Ovary (tissue), 10 donors: ENCODE measurements at places on chromosomes 11 and 22. TPM values are rescaled to one million over a fixed set of nuclear protein-coding genes. Genes with fewer than 3 reads are reported as not detected.

DNA sequence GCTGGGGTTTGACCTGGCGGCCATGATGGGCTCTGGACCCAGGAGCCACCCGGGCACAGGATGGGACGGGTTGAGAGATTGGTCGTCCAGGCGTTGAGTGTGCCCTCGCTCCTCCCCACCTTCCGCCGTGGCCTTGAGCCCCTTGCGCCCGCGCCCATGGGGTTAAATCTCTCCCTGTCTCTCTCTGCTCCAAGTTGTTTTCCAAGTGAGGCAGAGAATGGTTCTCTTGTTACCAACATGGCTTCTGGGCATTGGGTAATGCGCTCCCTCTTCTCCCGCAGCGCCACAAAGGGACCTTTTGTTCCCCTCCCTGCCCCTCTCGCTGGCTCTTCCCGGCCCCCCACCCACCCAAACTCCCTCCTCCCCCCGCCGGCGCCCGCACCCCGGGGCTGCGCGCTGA is 18.8 kb upstream of the PICK1 start:
- H3K27ac ChIP-seq, result no peak overlapping the region
- no peak overlapping the region for H3K4me3 ChIP-seq
- no peak for DNase-seq
- H3K27me3 ChIP-seq, result no peaks in the 10 kb centered on the region

DNA sequence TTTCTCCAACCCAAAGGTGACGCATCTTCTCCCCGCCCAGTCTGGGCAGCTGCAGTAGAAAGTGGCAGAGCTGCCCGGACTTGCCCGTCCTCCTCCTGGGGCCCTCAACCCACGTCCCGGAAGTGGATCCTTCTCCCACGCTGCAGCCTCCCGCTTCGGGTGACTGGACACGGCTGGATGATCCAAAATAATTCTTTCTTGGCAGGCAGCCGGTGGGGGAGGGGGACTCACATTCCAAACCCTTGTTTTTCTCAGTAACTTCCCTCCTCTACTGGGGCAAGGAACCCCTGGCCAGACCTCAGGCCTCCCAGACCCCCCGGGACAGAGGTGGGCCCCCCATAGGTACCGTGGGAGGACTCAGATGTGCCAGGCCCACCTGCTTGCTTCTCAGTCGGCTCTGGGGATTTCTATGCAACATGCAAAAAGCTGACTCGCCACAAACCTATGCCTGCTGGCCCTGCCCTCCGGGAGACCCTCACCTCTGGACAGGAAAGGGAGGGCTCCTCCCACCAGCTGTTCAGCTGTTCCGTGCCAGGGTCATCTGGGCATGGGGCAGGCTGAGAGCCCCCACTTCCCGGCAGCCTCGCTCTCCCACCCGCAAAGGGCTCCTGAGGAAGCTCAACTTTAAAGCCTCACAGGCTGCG is 1.4 kb downstream of the PLXNB2 start:
- peak; percentile 91 for DNase-seq
- peak overlapping the region; percentile 76 for H3K4me3 ChIP-seq
- no peaks in the 10 kb centered on the region for H3K27me3 ChIP-seq
- peak overlapping the region; percentile 91 for H3K27ac ChIP-seq
- no peaks in the 10 kb centered on the region for H3K36me3 ChIP-seq

The RTN4RL2 gene
- total RNA-seq, result 0.87 TPM

DNA sequence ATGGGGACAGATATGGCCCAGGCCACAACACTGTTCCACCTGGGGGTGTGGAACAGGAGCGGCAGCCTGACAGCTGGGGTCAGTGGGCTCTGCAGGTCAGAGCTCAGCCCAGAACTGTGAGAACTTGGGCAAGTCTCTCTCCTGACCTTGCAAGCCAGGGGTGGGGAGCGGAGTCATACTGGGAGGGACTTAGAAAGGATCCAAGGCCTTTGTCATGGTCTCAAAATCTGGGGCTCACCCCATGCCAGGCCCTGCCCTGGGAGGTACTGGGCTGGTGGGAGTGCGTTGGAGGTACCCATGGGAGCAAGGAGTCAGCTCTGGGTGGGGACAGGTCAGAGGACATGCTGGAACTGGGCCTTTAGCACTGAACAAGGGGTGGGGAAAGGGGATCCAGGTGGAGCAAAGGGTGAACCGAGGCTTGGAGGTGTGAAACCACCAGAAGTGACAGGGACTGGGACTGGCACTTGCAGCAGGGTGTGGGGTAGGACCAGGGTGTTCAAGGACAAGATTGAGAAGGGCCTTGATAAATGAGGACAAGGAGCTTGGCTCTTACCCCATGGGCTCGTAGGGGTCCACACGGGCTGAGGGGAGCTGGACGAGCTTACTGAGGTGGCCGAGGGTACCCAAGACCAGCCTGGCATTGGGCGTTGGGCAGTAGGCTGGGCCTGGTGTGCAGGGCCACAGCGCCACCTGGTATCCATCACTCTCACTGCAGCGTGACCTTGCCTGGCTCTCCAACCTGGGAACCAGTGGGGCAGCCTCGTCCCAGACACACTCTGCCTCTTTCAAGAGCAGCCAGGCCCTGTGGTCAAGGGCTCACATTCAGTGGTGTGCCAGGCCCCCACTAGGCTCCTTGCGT is 7.4 kb upstream of the PMM1 start:
- H3K4me3 ChIP-seq, result no peak overlapping the region
- peak overlapping the region; percentile 62 for H3K27ac ChIP-seq
- H3K4me1 ChIP-seq, result peaks cover 18% of the 10 kb centered on the region
- peak; percentile 69 for DNase-seq

DNA sequence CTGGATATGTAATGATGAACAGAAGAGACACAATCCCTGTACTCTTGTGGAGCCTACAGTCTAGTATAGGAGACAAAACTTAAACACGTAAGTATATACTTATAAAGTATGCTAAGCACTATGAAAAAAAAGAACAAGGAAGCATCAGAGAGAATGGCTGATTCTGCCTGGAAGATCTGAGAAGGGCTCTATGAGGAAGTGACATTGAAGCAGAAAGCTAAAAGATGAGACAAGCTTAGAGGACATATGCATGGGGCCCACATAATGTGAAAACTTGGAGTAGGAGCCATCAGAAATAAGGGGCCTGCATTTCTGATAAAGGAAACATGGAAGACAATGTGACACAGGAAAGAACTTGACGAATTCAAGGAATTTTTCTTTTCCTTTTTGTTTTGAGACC is 16.6 kb downstream of the SAA1 start:
- DNase-seq, result no peak
- H3K27me3 ChIP-seq, result no peaks in the 10 kb centered on the region
- H3K36me3 ChIP-seq, result no peaks in the 10 kb centered on the region

DNA sequence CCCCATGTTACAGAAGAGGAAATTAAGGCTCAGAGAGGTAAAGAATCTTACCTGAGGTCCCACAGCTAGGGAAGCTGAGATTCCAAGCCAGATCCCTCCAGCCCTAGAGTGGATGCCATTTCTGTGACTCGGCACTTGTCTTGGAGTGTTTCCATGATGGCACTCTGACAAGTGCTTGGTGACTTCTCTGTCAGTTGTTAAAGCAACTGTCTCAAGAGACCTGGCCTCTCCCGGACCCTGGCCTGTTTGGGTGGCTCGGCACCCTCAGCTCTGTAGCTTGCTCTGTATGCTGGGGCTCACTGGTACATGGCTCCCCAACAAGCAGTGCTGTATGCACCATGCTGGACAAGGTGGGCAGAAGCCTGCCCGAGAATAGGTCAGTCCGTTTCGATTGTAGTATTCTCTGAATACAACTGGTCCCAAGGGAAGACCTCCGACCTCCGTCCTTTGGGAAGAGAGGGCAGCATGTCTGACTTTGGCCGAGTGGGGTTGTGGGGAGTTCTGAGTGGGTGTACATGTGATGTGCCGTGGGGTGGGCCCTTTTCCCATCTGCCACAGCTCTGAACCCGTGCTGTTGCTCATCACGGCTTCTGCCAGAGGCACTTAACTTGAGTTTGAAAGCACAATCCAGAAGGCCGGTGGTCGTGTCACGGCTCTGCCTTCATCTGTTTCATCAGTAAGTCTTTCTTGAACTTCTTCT is 12.4 kb downstream of the ACO2 start:
- no peak overlapping the region for H3K4me3 ChIP-seq
- no peaks in the 10 kb centered on the region for H3K27me3 ChIP-seq
- H3K27ac ChIP-seq, result peak overlapping the region; percentile 38
- peak; percentile 26 for DNase-seq
- H3K36me3 ChIP-seq, result no peaks in the 10 kb centered on the region

DNA sequence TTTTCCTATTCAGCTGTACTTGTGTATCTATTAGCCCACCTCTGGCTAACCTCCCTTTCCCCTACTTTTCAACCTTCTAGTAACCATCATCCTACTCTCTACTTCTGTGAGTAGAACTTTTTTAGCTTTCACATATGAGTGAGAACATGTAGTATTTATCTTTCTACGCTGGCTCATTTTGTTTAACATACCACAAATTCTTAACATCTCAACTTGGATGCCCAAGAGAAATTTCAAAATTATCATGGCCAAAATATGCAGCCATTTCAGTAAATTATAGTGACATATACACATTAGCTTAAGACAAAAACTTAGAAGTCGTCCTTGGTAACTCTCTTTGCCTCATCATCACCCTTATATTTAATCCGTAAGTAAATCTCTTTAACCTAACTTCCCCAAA is 34.7 kb downstream of the LUZP2 start:
- no peak overlapping the region for H3K27ac ChIP-seq
- no peaks in the 10 kb centered on the region for H3K4me1 ChIP-seq
- H3K36me3 ChIP-seq, result no peaks in the 10 kb centered on the region
- no peak overlapping the region for H3K4me3 ChIP-seq

GRCh38 chr11:93493252-93493897 is 49.8 kb downstream of the SMCO4 start:
- no peak overlapping the region for H3K27ac ChIP-seq
- H3K27me3 ChIP-seq, result no peaks in the 10 kb centered on the region
- peaks cover 1% of the 10 kb centered on the region for H3K4me1 ChIP-seq
- H3K4me3 ChIP-seq, result no peak overlapping the region

The CYTH4 gene
- total RNA-seq, result 11.9 TPM

- no peaks in the 10 kb centered on the region for H3K36me3 ChIP-seq
- no peak for DNase-seq
- H3K4me1 ChIP-seq, result no peaks in the 10 kb centered on the region
- H3K27me3 ChIP-seq, result no peaks in the 10 kb centered on the region
Observed at GRCh38 chr11:109303342-109303741, 118.6 kb upstream of the C11orf87 start.

DNA sequence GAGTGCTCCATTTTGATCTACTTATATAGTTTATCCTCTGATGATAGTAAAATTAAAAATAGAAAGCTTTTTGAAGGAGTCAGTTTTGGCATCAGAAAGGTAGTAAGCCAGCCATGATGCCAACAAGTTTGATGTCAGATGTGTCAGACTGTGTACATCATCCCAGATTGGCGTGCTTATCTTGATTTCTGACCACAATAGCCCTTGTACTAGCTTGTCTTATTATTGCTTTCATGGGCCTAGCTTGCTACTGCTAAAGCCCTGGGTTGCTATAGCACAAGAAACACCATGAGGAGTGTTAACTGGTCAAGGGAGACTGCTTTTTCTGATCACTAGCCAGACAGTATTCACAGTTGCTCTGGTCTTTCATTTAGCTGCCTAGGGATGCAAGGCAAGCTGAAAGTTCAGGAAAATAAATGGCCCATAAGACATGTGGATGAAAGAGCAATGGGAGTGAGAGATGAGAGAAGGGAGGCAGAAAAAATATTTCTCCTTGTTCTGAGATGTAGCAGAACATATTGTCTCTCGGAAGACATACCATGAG is 1038.5 kb downstream of the JRKL start:
- no peaks in the 10 kb centered on the region for H3K4me1 ChIP-seq
- H3K27me3 ChIP-seq, result no peaks in the 10 kb centered on the region
- H3K36me3 ChIP-seq, result no peaks in the 10 kb centered on the region
- no peak overlapping the region for H3K27ac ChIP-seq

- H3K27me3 ChIP-seq, result no peaks in the 10 kb centered on the region
- no peak for DNase-seq
- no peak overlapping the region for H3K27ac ChIP-seq
- no peak overlapping the region for H3K4me3 ChIP-seq
Observed at GRCh38 chr11:62889484-62890437, 9.1 kb downstream of the SLC3A2 start.

GRCh38 chr11:7281079-7281478 is 29.4 kb downstream of the SYT9 start:
- DNase-seq, result no peak
- H3K4me1 ChIP-seq, result no peaks in the 10 kb centered on the region
- no peak overlapping the region for H3K27ac ChIP-seq
- H3K4me3 ChIP-seq, result no peak overlapping the region

- no peaks in the 10 kb centered on the region for H3K4me1 ChIP-seq
- H3K27ac ChIP-seq, result no peak overlapping the region
- no peaks in the 10 kb centered on the region for H3K36me3 ChIP-seq
Observed at GRCh38 chr11:98365190-98365589, 655.6 kb upstream of the CNTN5 start.

GRCh38 chr22:29116397-29117123 is 43.7 kb downstream of the KREMEN1 start:
- peaks cover 11% of the 10 kb centered on the region for H3K4me1 ChIP-seq
- H3K36me3 ChIP-seq, result no peaks in the 10 kb centered on the region
- H3K27ac ChIP-seq, result no peak overlapping the region
- no peak overlapping the region for H3K4me3 ChIP-seq
- no peaks in the 10 kb centered on the region for H3K27me3 ChIP-seq

DNA sequence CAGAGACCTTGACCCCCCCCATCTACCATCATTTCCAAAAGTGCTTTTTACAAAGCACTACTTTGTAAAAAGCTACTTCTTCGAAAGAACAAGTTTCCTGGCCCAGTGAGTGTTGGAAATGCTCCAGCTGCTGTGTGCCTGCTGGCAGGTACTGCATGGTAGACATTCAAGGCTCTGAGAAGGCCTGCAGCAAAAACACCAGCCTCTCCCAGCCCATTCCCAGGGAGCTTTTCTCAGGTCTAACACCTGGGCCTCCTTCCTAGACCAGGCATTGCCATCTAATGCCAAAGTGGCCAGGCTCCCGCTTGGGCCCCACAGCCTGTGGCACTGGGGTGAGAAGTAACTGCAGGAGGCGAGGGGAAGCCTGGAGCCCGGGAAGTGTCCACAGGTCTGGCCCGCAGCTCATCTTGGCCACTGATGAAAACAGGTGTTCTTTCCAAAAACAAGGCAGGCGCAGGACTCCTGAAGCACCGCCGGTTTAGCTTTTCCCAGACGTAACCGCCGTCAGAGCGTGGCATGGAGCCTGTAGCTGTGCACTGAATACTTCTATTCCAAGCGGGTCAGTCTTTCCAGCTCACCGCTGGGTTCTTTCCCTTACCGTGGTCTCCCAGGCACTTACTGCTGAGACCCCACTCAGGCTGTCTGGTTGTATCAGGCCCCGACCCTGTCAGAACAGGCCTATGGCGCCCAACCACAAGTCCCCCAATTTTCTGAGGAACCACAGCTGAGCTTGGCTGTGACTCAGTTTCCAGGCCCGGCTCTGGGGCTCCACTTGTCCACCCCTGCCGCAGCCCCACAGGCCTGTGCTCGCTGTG is 1.2 kb upstream of the TCIRG1 start:
- H3K4me3 ChIP-seq, result no peak overlapping the region
- H3K36me3 ChIP-seq, result no peaks in the 10 kb centered on the region
- peaks cover 14% of the 10 kb centered on the region for H3K4me1 ChIP-seq
- H3K27ac ChIP-seq, result peak overlapping the region; percentile 84
- no peak for DNase-seq

DNA sequence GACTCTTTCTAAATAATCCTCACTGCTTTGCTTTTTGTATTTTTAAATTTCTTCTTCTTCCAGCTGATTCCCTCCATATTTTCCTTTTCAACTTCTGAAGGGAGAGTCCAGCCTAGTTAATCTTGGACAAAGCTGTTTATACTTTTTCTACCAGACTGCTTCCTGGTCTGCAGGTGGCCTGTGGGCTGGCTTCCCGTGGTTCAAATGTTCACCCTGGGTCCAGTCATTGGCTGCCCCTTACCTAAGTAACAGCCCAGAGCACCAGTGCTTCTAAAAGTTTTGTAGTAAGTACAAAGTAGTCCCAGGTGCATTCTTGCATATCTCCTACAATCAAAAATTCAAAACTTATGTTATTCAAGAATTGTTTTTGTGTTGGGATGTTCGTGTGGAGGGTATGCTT is 19.1 kb downstream of the ZNF143 start:
- no peaks in the 10 kb centered on the region for H3K4me1 ChIP-seq
- DNase-seq, result no peak
- no peak overlapping the region for H3K4me3 ChIP-seq
- H3K36me3 ChIP-seq, result no peaks in the 10 kb centered on the region
- no peak overlapping the region for H3K27ac ChIP-seq
